ENCODE measurements at places on chromosomes 4 and X. TPM values are rescaled to one million over a fixed set of nuclear protein-coding genes. Genes with fewer than 3 reads are reported as not detected.

ASB12 gene
- not detected for polyA plus RNA-seq

ADGRG4 gene
- polyA plus RNA-seq, result not detected

CAPN6 gene
- not detected for polyA plus RNA-seq

ESX1 gene
- not detected for polyA plus RNA-seq
